ENCODE measurements at places on chromosomes 11 and 22.

- DNase-seq = no peak
Measured at GRCh38 chr11:34267013-34267412, 90.8 kb downstream of the ABTB2 start.

DNA sequence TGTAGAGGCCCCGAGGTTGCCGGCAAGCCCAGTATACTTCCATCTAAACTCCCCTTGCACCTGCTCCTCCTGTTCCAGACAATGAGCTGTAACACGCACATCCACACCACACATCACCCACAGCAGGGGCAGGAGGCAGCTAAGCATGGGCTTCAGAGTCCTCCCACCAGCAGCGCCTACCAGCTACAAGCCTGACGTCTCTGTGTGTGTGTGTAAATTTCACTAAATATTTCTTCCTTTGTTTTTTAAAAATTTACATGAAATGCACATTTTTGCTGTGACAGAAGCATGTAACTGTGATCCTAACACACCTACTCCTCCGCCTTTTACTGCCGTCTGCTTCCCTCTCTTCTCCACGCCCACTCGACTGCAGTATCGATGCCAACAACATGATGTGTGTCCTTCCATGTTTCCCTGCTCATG is 29.4 kb upstream of the PACSIN2 start:
- no peak for DNase-seq

- DNase-seq = no peak
Measured at GRCh38 chr22:42366806-42367581, 65.2 kb downstream of the NFAM1 start.

DNA sequence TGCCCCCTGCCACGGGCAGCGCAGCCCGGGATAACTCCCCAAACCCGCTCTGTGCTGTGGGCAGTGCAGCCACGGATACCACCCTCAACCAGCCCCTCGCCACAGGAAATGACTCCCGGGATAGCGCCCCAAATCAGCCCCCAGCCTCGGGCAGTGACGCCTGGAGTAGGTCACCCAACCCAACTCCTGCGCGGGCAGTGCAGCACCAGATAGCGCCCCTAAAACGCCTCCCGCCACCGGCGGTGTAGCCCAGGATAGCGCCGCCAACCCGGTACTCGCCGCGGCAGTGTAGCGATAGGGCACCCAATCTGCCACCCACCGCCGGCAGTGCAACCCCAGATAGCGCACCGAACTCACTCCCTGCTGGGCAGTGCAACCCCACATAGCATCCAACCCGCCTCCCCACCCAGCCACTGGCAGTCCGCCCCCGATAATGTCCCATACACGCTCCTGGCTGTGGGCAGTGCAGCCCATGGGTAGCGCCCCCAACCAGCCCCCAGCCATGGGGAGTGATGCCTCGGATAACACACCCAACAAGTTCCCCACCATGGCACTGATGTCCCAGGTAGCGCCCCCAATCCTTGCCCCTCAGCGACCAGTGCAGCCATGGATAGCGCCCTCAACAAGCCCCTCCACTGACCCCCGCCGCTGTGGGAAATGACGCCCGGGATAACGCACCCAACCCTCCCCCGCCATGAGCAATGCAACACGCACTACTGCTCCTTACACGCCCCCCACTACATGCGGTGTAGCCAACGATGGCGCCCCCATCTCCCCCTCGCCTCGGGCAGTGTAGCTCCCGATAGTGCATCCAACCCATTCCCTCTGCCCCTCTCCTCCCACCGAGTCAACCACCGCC is 1.5 kb downstream of the RFPL2 start:
- DNase-seq = no peak

DNA sequence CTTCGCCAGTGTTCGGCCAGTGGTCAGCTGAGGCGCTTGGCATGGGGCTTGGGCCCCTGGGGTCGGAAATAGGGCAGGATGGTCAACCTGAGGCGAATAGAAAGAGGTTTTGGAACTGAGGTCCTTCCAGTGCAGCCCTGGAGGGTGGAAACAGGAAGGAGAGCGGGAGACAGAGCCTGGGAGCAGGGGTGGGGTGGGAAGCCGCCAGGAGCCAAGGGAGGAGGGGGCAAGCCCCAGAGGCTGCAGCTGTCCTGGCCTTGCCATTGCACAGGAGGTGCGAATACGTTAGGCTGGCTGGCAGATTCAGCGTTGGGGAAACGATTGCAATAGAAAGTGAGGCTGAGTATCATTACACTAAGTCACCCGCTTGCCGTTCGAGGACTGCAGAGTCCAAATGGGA is 13.9 kb upstream of the KCTD17 start:
- DNase-seq = no peak

GRCh38 chr11:118343981-118344515 is at the start of gene CD3G:
CD3G (plus strand) TSS chr11:118344344; CDS start chr11:118344424, 80 bp downstream.
- no peak for DNase-seq

DNA sequence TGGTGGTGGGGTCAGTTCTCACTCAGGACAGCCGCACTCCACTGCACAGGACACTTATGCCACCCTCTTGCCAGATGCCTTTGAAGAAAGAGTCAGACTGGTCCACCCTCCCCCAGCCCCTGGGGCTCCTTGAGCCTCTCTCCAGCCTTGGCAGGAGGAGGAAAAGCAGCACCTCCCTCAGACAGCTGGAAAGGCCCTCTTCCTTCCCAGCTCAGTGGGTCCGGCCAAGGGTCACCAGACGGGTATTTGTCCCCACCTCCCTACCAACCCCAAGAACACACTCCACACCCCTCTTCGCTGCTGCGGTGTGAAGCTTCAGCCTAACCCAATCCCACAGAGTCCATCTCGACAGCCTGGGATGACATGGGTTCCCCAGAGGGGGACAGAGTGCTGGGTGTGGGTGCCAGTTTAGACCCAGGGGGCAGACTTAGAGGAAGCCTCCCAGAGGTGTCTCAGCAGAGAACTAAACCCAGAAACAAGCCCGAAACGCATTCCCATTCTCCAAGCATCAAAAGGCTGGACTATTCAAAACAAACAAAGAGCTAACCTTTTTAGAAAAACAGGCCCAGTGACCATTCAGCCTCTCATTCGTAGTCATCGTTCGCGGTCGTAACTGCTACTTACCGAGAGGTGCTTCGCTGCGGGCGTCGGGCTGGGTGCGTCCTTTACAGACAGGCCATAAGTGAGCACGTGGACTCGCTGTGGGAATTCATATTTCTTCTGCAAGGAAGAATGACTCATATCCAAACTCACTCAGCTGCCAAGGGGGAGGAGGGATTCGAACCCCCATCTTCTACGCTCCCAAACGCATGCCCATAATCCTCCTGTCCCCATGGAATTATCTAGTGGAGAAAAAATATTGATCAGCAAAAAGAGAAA is 57.5 kb upstream of the ANO1 start:
- DNase-seq = no peak

DNA sequence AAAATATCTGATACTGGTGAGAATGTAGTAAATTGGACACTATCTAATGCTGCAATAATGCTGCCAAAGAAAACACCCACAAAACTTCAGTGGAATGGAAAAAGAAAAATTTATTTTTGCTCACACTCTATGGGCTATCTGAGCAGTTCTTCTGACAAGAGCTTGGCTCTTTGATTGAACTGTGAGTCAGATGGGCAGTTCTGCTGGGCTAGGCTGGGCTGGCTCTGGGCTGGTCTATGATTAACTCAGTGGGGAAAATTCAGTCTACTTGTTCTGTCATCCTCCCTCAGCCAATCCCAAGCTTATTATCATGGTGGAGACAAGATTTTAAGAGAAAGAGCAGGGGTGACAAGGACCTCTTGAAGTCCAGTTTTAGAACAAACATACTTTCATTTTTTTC is 1404.8 kb downstream of the LRRC4C start:
- DNase-seq = no peak

DNA sequence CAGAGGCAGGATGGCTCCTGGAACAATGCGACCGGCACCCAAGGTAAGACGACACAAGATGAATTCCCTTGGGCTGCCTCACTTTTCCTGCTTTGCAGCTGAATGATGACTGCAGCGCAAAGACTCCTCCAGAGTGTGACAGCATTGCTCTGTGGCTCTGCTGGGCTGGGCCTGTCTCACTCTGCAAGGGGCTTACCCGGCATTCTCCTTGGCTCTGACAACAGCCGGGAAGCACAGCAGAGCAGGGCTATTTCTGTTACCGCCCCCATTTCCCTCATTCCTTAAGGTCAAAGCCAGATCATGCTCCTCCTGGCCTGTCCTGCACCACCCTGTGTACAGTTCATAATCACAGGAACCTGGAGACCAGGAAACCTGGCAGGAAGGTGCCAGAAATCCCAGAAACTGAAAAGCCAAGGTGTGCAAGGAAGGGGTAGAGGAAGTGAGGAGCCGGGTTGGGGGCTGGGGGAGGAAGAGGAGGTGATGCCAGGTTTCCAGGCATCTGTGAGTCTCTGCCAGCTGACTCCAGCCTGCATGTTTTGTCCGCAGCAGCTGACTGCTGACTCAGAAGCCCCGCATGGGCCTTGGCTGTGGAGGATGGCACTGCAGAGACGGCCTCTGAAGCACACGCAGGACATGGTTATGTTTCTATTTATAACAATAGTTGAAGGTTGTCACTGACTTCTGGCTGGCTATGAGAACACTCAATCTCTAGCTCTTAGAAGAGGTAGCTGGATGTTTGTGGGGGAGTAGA is 113.6 kb downstream of the MICAL3 start:
- DNase-seq = peak; percentile 31

DNA sequence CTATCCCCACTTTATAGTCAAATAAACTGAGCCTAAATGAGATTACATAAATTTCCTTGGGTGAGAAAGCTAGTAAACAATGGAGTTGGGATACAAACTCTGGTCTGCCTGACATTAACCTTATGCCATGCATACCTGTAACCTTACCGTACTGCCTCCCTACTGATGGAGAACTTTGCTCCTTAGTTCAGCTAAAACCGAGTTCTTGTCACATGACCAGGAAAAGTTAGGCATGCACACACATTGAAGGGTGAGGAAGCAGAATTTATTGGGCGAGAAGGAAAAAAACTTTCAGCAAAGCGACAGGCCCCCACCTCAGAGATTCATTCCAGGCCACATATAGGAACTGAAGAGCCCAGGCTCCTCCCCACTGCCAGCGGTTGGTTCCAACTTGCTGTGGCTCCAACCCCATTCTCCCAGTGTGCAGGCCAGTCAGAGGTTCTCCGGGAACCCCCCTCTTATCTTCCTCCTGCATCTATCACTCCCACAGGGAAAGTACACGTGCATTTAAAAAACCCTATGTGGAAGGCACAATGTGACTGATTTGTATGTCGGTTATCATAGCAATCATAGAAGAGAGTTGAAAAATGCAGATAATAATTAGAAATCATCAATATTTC is 3.2 kb upstream of the PIWIL4 start:
- DNase-seq = no peak

All from MM.1S (cell line).